ENCODE measurements at places on chromosomes 7 and 10.

- DNase-seq = no peak
These were observed 736.1 kb upstream of the VSTM2A start for GRCh38 chr7:53806119-53806518.

DNA sequence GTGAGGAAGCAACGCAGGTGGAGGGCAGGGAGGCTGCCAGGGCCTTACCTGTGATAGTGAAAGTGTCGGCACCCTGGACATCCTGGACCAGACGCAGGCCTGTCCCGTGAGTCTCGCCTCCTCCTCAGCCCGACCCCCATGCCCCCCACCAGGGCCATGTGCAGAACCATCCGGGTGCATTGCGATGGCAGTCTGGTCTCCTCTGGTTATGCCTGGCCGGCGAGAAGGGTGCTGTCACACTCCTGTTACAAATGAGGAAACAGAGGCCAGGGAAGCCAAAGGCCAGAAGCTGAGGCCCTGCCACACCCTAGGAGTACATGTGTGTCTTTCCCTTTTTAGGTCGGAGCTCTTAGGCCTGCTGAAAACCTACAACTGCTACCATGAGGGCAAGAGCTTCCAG is 7.2 kb downstream of the DEPP1 start:
- no peak for DNase-seq

DNA sequence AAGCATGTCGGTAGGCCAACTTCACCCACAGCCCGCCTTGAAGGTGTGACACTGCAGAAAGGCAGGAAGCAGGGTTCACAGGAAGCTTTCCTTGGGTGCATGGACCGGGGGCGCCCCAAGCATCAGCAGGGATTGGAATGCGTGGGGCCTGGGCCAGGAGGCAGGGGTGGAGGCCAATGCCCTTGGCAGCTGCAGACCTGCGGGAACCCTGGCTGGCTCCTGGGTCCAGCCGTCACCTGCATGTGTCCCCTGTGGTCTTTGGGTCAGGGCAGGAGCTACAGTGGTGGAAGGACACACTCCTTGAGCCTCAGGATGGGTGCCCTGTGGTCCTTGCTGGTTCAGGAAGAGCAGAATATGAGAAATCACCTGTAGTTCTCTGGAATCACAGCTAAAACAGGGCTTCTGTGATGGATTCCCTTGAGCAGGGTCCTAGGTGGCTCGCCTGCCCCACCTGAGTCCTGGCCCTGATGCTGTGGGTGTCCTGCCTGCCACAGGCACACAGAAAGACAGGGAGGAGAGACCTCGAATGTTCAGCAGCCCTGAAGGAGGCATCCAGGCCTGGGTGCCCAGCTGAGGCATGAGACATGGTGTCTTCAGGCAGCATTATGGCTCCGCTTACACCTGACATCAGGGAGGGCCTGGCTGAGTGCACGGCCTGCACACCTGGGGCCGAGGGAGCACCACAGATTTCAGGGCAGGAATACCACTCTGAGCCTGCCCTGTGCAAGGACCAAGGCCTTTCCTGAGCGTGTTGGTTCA is 15.1 kb downstream of the ANTXRL start:
- no peak for DNase-seq

GRCh38 chr7:118311121-118311836 is 86.8 kb downstream of the ANKRD7 start:
- DNase-seq = no peak

- DNase-seq = no peak
These were observed 79.7 kb downstream of the BTAF1 start for GRCh38 chr10:92003258-92003657.
